ENCODE measurements at places on chromosomes 7 and 10.

DNA sequence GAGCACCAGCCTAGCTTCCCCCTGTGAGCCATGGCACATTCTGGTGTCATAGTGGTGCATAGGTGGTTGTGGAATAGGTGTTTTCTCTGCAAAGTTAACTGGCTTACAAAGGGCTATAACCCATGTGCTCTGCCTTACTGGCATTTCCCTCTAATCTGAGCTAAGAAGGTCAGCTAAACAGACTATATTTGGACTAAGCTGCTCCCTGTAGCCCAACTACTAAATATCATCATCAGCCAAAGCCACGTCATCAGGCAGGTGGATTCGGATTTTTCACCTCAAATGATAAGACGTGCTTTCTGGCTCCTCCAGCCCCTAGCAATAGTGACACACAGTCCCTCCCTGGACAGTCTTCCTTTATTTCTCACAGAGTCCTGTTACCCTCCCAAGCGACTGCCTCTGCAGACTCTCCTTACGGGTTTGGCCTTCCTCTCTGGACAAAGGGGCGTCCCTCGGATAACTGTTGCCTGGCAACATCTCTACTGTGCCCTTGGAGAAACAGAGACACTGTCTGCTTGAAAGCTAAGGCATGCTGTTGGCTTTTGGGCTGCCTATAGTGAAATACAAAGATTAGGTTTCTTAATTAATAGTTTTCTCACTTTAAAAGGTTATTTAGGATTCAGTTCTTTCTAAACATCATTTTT is 9.1 kb downstream of the SLC13A4 start:
- no peak for DNase-seq

DNA sequence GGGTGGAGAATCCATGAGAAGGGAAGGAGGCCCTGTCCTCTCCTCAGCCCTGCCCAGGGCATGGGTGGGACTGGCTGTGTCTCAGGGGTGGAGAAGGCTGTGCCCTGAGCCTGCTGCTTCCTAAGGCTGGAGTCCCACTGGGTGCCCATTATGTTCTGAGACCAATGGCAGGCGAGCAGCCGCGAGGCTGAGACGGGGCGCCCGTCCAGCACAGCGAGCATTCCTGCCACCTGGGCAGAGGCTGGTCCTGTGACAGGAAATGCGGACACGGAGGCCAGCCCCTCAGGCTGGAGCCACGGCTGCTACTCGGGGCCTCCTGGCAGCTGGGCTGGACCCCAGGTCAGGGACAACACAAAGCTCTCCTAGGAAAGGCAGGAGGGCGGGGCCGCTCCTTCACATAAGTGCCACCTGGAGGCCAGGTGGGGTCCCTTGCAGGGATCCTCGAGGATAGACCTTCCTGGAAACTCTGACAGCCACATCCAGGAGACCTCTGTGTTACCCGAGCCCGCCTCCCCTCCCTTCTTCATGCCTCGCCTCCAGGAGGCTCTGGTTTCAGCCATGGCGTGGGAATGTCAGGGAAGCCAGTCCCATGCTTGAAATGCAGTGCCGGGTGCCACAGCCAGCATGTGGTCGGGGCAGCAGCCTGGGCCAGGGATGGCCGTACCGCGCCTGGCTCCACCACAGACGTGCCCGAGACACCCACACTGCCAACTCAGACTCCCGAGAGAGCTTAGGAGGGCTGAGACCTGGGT is 173.9 kb downstream of the USP6NL start:
- DNase-seq, result no peak

- DNase-seq, result no peak
Observed at GRCh38 chr10:26423722-26424121, 14.4 kb upstream of the APBB1IP start.

DNA sequence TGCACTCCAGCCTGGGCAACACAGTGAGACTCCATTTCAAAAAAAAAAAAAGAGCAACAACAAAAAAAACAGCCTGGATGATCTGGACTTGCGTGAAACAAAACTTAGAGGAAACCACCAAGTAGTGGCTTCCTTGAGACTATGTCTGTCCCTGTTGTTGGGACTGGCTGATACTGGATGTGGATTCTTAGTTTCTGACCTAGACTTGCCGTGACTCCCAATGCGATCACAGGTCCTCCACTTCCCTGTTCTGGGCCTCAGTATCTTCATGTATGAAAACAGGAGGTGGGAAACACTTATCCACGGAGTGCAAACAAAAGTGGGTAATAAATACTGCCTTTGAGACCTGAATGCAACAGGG is 125.7 kb downstream of the PRPF18 start:
- no peak for DNase-seq

GRCh38 chr10:93032105-93032808 is 28.3 kb upstream of the CYP26C1 start:
- DNase-seq, result no peak

DNA sequence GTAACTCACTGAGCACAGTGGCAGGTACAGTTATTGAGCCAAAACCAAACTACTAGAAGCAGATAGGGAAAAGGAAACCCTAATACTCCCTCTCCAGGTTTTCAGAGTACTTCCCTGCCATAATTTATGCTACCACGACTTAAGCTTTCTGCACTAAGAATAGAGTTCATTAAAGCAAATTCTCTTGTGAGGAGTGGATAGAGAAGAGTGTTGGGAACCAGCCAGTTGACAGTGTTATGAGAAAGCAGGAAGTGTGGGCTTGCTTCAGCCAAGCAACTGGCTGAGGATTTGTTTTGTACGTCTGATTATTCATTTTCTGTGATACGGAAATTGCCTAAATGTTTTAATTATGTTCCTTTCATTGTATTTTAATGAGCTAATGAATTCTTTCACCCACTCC is 280.5 kb downstream of the KIF20B start:
- no peak for DNase-seq

All from activated T-helper 1 cell treated with anti-CD3 and anti-CD28 coated beads, Interleukin-2, amount 50 U/mL, for 16 hours (primary cell).